ENCODE measurements at places on chromosomes 4 and X. TPM values are rescaled to one million over a fixed set of nuclear protein-coding genes. Genes with fewer than 3 reads are reported as not detected.

The USP27X gene
- 0.16 TPM for polyA plus RNA-seq

- no peak for DNase-seq
Measured at GRCh38 chr4:111066887-111067286, 444.0 kb upstream of the PITX2 start.

DNA sequence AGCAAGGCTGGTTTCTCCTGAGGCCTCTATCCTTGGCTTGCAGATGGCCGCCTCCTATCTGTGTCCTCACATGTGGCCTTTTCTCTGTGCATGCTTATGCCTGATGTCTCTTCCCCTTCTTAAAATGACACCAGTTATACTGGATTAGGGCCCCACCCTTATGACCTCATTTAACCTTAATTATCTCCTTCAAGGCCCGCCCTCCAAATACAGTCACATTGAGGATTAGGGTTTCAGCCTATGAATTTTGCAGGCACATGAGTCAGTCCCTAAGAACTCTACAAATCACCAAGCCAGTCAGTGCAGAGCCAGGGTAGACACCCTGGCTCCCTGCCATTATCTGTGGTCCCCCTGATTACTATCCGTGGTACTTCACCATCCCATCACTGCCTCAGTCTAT is 51.6 kb downstream of the MAML3 start:
- DNase-seq = peak; percentile 71

DNA sequence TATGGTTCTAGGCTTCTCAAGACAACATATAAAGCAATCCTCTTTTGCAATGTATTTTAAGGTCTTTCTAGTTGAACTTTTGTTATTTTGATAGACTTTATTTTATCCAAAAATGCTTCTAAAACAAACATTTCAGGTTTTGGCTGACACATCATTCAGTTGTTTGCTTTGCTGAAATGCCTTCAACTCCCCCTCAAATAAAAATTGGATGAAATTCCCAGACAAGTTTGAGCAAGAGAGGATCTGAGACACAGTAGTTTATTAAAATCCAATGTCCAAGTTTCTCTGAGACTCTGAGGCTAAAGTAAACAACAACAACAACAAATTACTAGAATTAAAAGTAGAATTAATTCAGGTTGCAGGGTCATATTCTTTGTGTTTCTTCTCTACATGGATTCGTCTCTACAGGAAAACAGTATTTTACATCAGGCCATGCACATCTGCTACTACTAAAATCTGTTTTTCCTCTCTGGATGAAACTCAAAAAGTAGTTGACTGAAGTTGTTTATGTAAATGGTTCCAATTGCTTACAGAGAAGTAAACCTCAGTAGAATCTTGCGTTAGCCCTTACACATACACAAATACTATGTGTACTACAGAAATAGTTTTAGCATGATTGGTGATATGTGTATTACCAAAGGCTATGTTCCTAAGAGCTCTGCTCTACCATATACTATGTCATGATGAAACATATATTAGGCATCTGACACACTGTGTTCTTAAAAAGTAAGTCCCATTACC is 64.9 kb downstream of the PRSS12 start:
- DNase-seq = no peak

The IL2 gene
- polyA plus RNA-seq = not detected

- no peak for DNase-seq
Measured at GRCh38 chr4:164571593-164572390, 182.1 kb upstream of the SMIM31 start.

The VSIG1 gene
- not detected for polyA plus RNA-seq

The CABS1 gene
- not detected for polyA plus RNA-seq

- DNase-seq = no peak
Measured at GRCh38 chr4:156255230-156256007, 301.8 kb upstream of the CTSO start.

The CXCL11 gene
- polyA plus RNA-seq = 0.15 TPM

- DNase-seq = no peak
Measured at GRCh38 chr4:186248643-186249042, 17.3 kb upstream of the F11 start.

The TMEM47 gene
- polyA plus RNA-seq = not detected

DNA sequence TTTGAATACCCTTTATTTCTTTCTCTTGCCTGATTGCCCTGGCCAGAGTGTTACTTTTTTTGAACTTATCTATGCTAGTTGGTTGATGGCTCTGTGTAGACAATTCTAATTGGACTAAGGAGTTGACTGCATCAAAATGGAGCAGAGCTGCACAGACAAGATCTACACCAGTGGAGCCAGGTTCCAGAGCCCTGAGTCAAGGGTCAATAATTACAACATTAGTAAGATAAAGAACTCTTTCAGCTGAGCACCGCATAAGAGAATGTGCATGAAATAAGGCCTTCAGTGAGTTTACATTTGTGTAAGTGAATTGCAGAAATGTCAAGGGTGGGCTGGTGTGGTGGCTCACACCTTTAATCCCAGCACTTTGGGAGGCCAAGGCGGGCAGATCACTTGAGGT is 599.7 kb upstream of the TENM3 start:
- no peak for DNase-seq

DNA sequence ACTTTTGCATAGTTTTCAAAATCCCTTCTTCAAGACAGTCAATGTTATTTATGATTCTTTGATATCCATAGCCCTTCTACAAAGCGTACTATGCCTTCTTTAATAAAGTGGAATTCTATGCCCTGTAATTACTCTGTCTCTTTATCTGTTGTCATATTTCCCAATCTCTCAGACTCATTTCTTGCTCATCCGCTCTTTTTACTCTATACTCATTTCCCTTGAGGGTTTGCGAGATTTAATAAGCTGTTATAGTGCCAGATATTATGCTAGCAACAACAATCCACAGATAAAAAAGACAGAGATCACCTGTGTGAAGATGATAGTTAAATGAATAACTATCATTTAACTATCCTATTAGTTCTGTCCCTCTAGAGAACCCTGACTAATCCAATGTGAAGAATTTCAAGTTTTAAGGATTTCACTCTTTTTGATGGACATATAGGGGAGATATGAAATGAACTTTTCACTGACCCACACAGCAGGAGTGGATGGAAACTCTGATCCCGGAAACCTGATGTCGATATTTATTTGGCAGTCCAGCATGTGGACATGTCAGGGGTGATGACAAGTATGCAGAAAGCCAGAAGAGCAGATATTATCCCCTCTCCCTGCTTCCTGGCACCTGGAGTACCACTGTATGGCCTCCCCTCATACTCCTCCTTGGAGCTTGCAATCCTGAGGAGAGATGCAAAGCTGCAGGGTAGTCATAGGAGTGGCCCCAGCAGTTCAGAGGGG is 49.7 kb downstream of the TMEM156 start:
- no peak for DNase-seq

The DNAAF6 gene
- polyA plus RNA-seq = not detected

GRCh38 chr4:166902941-166903340 is 331.4 kb downstream of the SPOCK3 start:
- no peak for DNase-seq

DNA sequence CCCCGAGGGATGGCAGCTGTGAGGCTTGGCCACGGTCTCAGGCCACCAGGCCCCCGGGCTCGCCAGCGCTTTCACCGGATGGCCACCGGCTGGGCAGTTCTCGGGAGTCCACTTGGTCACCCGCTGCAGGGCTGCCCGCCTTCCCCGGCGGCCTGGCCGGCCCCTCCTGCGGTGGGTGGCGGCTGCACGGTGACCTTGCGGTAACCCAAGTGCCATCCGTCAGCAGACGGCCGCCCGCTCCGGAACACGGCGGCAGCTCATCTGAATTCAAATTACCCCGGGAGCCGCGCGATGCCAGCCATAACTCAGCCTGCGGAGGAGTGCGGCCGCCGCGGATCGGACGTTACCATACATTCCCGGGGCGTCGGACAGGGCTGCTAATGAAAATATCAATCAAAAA is 60.7 kb downstream of the FAM53A start:
- no peak for DNase-seq

DNA sequence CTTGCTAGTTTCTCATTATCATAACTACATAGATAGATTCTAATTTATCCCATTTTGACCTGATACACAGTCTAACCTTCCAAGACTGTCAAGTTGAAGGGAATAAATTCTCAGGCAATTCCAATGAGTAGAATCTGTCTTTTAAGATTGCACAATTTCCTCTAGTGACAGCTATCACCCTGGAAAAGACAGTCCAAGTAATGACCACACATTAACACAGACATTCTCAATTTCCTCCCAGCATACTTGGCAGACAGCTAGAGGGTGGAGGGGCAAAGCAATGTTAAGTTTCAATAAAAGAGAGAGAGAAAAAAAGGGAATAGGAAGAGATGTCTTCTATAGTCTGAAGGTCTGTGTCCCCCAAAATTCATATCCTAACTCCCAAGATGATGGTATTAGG is 234.7 kb downstream of the LDB2 start:
- no peak for DNase-seq

DNA sequence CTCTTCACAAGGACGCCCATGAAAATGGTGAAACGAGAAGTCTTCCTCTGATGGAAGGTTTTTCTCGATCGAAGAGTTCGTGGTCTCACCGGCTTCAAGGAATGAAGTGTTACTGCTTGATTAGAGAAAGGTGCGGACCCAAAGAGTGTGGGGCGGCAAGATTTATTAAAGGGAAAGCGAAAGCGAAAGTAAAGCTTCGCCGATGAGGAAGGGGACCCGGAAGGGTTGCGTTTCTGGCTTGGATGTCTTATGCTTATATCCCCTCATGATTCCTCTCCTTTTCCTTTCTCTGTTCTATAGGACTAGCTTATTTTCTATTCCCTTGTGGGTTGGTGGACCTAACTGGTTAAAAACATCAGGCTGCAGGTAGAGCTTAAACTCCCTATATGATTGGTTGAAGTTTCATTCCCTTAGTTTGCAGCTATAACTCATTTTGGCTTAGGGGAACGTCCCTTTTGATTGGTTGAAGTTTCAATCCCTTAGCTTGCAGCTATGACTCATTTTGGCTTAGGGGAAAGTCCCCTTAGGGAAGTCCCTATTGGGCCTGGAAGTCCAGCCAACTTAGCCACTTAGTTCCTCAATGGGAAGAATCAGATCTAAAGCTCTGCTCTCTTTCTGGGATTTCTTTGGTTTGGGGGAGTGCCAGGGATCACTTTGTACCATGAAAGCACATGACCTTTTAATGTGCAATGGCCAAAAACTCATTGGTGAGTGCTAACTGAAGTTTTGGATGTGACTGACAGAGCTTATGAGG is 1025.0 kb upstream of the PCDH10 start:
- no peak for DNase-seq

DNA sequence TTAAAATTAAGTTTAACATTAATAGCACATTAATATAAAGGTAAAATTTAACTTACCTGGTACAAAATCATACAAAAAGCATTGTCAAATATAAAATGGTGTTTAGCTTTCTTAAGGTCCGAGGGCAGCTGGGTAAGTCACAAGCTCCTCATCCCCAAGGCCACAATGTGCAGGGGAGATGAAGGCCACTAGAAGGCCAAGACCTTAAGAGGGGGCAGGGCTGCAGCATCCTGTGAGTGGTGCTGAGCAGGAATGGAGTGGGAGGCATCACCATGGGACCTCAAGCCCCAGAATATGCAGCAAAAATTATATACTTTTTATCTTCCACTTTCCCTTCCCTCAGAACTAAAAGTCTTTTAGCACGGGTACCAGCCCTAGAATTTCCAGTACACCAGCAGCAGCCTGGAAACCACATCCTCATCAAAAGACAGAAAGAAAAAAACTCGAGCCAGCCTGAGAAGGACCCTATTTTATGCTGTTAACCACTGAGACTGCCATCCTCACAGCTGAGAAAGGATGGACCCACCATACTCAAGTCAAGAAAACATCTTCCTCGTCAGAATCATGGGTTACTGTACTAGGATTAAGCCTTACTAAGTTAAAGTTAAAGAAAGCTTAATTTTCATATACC is 13.0 kb upstream of the RHOXF2 start:
- DNase-seq = no peak

- no peak for DNase-seq
Measured at GRCh38 chr4:54185044-54185780, 43.9 kb upstream of the PDGFRA start.

- no peak for DNase-seq
Measured at GRCh38 chrX:109398833-109399232, 83.1 kb downstream of the GUCY2F start.

DNA sequence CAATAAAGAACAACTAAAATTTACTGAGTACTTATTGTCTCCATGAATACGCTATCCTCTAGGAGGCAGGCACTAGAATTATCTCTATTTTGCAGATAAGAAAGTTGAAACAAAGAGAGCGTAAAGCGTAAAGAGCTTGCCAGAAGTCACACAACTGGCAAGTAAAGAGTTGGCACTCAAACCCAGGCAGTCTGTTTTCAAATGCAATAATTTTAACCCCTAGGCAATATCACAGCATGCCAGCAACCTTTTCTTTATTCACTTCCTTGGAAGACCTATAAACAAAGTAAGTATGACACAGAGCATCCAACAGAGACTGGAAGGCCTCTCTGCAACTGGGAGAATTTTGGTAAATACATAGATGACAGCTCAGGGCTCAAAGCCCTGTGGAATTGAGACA is 23.2 kb upstream of the AMELX start:
- no peak for DNase-seq

GRCh38 chr4:18202486-18202885 is 180.9 kb upstream of the LCORL start:
- DNase-seq = no peak

DNA sequence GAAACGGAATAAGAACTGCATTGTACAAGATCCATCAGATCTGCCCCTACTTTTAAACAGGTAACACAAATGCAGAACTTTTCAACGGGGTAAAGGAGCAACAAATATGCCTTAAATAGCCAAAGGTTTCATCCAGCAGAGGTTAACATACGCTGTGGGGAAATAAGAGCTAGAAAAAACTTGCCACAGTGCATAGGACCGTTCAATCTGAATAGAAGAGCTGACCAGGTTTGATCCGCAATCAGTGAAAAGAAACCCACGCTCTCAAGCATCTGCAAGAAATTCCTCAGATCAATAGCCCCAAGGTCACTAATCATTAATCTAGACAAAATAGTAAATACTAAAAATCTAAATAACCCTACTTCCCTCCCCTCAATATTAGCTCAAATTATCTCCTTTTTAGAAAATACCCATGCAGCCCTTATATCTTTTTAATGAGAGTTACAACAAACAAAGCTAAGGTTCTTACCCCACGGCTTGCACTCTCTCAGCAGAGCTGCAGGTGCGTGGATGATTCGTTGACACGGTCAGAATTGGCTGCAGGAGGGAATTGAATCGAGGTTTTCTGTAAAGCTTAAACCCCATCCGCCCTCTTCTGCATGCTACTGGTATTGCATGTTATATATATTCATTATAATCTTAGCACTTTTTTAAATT is at the start of gene TLR10:
TLR10 (minus strand) TSS at position 539 of the 657 bp plus-strand sequence. CDS start 7,400 bp downstream, outside the sequence.
- DNase-seq = peak; percentile 54

DNA sequence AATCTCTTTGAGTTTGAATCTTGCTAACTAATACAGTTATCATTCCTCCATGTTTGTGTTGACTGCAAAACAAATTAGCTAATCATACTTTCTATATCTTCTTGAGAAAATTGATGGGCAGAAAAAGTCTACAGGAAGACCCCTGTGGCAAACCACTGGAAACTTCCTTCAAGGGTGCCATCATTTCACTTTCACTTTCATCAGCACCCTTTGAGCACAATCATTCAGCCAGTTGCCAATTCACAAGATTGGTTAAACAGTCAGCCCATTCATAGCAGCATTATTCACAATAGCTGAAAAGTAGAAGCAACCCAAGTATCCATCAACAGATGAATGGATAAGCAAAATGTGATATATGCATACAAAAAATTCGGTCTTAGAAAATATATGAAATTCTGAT is 101.5 kb downstream of the CCDC160 start:
- DNase-seq = no peak
